EH (cell line): ENCODE measurements at places on chromosomes 3 and 15.

- DNase-seq = no peak
These were observed 232.8 kb downstream of the XXYLT1 start for GRCh38 chr3:195038161-195038560.

DNA sequence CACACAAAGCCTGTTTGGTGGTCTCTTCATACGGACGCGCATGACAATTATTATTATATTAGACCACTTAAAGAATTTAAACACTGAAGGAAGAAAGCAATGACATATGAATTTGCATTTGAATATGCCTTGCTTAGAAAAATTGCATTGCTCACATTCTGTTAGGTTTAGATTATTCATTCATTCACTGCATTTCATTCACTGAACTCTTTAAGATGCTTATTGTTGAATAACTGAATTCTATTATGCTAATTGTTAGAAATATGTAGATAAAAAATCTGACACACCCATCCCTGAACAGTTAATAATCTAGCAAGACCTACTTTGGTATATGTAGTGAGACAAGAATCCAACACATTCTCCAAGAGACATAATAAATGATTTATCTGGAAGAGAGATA, 94.4 kb upstream of the PEX5L start:
- no peak for DNase-seq

DNA sequence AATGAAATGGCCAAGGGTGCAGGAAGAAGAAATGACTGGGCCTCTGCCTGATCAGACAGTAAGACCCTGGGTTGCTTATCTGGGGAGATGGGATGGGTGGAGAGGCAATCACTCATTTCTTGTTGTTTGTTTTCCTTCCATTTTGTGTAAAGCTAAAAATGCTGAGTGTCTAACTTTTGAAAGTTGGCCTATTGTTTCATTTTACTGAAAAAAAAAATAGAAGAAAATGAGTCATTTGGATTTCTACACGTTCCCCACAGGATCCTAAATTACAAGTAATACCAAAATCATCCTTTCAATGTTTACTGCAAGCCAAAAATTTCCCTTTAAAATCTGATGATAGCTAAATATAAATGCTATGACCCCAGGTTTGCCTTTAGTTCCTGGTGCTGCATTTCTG, 30.6 kb downstream of the PTX3 start:
- DNase-seq = peak; percentile 56

- DNase-seq = no peak
These were observed 38.8 kb downstream of the SPG21 start for GRCh38 chr15:64950888-64951287.

- no peak for DNase-seq
These were observed 28.6 kb upstream of the CCDC39 start for GRCh38 chr3:180707896-180708295.

GRCh38 chr3:138879541-138880380, 45.0 kb upstream of the PIK3CB start:
- no peak for DNase-seq

- DNase-seq = no peak
These were observed 16.1 kb downstream of the KLF15 start for GRCh38 chr3:126340943-126341754.

GRCh38 chr15:82712036-82712435, 2.4 kb upstream of the AP3B2 start:
- DNase-seq = no peak

- no peak for DNase-seq
These were observed 74.9 kb downstream of the FAM43A start for GRCh38 chr3:194760494-194761137.

GRCh38 chr3:31502803-31503221, 29.9 kb upstream of the STT3B start:
- no peak for DNase-seq

DNA sequence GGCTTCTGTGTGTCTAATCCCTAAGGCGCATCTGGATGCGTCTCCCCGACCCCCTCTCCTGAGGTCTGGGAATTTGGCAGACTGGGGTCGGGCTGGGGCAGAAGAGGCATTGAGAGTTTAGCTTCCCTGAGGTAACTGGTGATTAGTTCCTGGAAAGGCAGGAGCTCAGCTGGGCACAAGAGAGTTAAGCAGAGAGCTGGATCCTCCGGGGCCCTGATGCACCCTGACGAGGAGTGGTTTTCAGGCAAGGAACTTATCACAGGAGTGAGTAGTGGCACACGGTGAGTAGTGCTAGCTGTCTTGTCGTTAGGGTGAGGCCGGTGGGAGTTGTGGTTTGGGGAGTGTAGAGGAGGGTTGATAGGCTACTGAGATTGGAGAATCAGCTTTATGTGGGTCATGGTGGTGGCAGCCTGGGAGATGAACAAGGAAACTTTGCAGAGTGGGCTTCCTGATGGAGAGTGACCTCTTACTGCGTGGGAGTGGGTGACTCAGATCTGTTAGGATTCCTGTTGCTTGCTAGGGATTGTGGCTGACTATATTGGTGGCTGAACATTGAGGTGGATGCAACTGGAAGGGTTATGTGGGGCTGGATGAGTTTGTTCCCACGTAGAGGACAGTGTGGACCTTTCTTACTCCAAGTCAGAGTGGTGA, 897 bp downstream of the RAD54L2 start:
- peak; percentile 66 for DNase-seq

GRCh38 chr3:31936420-31937060, 44.5 kb downstream of the OSBPL10 start:
- DNase-seq = no peak

GRCh38 chr3:38136777-38137614, at the start of gene ACAA1:
ACAA1 (minus strand) TSS chr3:38137127; CDS start chr3:38137035, 92 bp downstream.
- DNase-seq = peak; percentile 99

- DNase-seq = peak; percentile 14
These were observed 18.2 kb upstream of the SHC4 start for GRCh38 chr15:48981941-48982340.

GRCh38 chr3:184745526-184745925, 33.7 kb upstream of the MAGEF1 start:
- no peak for DNase-seq

- DNase-seq = no peak
These were observed 29.1 kb downstream of the DTWD1 start for GRCh38 chr15:49649987-49650386.

DNA sequence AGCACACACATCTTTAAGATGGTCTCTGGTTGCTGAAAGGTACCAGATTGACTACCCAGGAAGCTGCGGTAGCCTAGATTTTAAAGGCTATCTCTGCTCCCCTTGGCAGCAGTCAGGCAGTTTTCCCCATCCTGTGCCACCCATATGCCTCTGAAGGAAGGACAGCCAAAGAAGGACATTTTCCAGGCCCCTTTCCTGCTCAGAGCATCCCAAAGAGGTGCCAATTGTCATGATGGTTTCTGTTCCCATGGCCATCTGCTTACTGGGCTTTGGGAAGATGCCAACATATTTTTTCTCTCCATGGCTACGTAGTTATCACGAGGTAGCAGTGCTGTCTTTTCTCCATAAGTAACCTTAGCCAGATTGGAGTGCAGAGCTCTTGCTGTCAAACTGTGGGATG, 39.7 kb downstream of the UNC13C start:
- DNase-seq = no peak

DNA sequence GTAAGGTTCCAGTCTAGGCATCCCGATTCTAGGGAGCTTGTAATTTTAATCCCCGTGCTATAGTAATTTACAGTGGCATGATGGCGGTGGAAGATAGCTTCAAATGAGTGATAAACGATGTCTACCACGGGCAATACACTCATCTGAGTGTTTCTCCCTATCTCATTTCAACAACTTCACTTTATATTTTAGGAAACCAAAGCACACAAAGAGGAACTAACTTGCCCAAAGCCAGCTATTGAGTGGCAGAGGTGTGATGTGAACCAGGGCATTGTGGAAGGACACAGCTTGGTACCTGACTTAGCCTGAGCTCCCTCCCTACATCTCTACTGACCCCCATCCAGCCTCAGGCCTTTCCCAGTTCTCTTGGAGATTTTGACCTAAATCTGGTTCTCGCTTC, 16.9 kb upstream of the FILIP1L start:
- no peak for DNase-seq

GRCh38 chr3:47685037-47685436, 96.7 kb downstream of the SMARCC1 start:
- DNase-seq = no peak

DNA sequence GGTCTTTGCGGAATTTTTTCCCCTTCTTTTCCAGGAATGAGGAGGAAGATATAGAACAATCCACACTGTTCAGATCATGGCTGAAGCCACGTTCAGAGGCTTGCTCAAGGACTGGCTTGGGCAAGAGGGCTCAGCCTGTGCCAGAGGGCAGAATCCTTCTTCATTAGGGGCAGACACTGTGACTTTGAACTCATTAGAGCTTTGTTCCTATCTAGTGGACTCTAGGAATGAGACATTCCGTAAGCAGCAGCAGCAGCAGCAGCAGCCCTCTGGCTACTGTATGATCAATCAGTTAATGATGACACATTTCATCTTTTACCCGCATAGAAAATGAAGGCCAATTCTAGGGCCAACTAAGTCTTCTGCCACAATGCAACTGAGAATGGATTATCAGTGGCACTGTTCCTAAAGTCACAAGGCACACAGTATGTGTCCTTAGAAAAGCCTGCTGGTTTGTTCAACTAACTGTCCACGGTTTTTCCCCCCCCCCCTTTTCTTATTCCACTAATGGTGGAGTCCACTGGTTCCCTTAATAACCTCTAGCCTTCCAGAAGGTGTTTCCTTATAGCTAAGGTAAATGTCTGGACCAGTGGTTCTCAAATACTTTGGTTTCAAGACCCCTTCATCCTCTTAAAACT, 1.7 kb upstream of the RAB8B start:
- DNase-seq = no peak

GRCh38 chr15:67915461-67916374, 75.9 kb upstream of the RNU6-1 start:
- peak; percentile 41 for DNase-seq

DNA sequence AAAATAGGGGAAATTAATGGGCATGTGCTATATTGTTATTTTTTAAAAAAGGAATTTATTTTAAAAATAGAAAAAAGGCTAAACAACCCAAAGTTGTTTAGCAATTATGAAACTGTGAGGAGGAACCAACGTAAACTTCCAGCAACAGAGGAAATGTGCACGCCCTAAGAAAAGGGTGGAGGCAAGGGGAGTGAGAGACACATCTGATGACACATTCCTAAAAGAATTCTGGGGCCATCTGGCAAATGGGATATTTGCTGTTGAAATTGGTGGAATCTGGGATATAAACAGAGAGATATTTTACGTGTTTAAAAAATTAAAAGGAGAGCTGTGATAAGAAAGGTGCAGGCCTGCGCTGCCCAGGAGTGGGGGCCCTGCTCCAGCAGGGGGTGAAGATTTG, 50.8 kb upstream of the MUC13 start:
- peak; percentile 91 for DNase-seq

DNA sequence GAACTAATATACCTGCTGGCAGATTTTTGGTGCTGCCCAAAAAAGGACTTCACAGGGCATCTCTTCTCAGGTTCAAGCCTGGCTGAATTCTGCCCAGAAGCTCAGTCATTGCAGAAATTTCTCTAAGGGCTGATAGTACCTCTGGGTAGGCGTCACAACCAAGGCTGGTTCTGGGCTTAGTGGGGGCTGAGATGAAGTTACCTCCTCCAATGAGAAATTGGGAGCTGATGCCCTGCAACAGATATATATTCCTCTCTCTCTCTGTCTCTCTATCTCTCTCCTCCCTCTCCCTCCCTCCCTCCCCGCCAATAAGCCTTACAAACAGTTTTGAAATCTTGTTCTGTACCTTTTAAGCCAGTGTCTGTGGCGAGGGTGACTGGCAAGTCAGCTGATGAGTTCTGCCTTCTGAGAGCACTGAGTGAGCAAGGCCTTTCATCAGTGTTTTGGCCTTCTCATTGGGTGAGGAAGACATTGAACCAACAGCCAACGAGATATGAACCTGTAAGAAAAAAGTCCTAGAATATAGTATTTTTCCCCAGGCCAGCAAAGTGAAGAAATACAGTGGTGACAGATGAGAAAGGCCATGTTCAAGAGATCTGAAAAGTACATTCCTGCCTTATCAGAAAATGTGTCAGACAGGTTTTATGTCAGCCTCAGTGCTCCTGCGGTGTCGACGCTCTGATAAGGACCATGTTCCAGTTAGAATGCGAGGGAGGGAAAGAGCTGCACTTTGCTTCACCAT, 45.5 kb downstream of the TMEM39A start:
- DNase-seq = no peak

GRCh38 chr3:123090728-123091531, 24.1 kb downstream of the PDIA5 start:
- DNase-seq = no peak

DNA sequence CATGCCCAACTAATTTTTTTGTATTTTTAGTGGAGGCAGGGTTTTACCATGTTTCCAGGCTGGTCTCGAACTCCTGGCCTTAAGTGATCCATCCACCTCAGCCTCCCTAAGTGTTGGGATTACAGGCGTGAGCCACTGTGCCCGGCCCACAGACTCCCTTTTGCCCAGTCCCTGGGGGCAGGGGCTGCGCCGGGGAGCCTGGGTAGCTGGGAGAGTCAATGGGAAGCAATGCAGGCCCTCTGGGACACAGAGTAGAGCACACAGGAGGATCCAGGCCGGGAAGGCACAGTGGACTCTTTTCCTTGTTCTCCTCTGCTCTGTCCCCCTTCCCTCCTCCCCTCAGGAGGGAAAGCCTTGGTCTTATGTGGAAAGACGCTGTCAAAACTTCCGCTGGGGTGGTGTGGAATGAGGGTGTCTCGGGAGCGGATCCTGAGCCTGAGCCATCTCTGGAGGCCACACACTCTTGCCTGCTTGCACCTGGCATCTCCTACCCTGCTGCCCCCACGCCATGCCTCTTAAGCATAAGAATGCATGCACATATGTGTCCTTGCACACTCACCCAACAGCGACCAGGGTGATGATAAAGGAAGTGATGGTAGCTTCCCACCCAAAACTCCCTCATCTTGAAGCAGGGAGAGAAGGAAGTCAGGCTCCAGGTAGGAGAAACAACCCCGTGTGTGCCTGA, 11.9 kb upstream of the PRKCD start:
- no peak for DNase-seq

- DNase-seq = no peak
These were observed 62.9 kb downstream of the EFCAB12 start for GRCh38 chr3:129365296-129366136.

- peak; percentile 18 for DNase-seq
These were observed 18.4 kb downstream of the EMC4 start for GRCh38 chr15:34243226-34243625.

DNA sequence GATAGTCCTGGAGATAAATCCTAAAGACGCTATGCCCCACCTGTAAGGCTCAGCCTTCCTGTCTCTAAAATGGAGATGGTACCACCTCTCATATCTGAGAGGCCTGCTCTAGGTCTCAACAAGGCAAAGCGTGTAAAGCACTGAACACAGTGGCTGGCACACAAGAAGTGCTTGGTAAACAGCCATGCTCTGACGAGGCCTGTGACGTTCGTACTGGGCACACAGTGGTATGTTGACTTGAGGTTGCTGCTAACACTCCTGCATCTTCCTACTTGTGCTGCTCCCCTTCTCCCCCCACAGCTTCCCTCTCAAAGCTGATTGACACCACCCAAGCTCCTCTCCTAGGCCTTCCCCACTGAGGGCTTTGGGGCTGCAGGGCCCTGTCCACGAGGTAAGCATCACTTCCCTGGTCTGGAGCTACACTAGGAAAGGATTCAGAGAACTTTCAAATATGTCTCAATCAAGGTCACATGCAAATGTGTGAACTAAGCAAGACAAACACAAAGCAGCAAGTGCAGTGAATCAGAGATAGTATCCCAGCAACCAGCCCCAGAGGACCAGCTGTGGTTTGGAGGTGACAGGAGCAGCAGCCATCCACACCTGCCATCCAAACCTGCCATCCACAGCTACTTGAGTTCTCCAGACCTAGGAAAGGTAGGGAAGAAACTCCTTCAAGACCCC, 177.5 kb downstream of the STT3B start:
- no peak for DNase-seq
